Pulmonary artery endothelial cell (primary cell): ENCODE measurements at places on chromosomes 11 and 22.

- DNase-seq = no peak
Observed at GRCh38 chr11:77871855-77872254, 50.9 kb downstream of the AAMDC start.

GRCh38 chr11:118201966-118202365 is 22.8 kb downstream of the JAML start:
- no peak for DNase-seq

GRCh38 chr11:6402561-6402981 is 12.3 kb downstream of the SMPD1 start:
- DNase-seq = no peak

DNA sequence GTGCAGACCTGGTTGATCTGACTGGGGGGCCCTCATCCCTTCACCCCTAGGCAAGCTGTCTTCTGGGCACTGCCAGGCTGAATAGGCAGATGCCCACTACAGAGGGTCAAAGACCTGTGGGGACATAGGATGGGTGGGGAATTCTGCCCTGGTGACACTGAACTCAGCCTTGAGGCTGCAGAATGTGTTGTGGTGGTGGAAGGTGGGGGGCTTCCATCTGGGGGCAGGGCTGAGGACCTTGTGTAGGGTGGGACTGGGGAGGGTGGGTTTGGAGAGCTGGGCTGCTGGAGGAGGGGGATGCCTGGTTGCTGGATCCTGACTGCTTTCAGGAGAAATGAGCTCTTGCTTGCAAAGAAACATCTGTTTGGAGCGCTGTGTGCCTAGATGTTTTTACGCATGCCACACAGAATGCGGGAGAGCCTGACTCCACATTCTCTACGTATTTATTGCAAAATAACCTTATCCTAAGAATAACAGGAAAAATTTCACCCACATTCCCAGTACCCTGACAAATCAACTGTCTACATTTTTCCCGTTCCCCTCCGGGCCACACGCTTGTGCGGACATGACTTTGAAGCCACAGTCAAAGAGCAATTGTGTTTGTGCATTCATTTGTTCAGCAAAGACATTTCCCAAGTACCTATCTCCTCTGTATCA is 18.3 kb downstream of the SMIM38 start:
- DNase-seq = no peak

DNA sequence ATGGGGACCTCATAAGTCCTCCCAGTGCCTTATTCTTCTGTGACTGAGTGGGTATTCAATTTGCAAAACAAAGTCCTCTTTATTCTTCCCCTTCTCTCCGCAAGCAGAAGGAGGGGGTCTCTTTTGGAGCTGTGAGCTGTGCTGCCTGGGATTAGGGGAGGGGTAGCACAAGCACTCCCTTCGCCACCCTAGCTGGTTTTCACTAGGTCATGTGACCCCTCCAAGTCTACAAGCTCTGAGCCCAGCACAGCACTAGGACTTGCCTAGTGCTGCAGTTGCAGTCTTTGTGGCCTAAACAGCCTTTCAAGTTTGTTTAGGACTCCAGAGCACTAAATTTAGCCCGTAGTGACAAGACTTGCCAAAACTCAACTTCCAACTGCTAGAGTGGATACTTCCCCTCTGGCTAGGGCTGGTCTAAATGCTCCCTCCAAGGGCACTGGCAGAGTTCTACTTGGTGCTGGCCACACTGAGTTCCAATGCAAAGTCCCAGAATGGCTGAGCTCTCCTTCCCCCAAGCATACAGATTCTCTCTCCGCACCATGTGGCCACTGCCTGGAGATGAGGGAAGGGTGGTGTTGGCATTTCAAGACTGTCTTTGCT is 25.4 kb downstream of the TAF1D start:
- DNase-seq = no peak

DNA sequence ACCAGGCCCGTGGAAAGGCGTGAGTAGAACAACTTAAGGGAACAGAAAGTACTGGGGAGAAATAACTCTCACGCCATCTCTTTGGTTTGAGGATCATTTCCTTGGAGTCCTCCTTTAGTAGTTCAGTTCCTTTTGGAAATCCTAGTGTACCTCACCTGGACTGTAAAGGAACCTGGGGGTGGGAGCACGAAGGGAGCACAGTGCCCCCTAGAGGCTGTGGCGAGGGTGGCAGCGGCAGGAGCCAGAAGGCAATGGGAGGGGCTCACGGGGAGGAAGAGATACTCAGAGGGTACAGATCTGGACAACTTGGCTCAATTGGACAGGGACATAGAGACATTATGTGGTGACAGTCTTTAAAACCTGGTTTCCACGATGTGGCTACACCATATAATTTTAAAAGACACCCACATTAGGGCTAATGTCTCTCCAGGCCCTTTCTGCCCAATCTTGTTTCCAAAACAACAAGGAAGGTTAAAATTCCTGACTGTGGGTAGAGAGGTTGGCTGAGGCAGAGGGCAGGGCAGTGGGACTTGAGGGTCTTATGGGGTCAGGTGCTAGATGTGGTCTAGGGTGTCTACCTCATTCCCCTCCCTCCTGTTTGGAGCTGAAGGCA is 87.0 kb downstream of the CSNK2A3 start:
- no peak for DNase-seq

DNA sequence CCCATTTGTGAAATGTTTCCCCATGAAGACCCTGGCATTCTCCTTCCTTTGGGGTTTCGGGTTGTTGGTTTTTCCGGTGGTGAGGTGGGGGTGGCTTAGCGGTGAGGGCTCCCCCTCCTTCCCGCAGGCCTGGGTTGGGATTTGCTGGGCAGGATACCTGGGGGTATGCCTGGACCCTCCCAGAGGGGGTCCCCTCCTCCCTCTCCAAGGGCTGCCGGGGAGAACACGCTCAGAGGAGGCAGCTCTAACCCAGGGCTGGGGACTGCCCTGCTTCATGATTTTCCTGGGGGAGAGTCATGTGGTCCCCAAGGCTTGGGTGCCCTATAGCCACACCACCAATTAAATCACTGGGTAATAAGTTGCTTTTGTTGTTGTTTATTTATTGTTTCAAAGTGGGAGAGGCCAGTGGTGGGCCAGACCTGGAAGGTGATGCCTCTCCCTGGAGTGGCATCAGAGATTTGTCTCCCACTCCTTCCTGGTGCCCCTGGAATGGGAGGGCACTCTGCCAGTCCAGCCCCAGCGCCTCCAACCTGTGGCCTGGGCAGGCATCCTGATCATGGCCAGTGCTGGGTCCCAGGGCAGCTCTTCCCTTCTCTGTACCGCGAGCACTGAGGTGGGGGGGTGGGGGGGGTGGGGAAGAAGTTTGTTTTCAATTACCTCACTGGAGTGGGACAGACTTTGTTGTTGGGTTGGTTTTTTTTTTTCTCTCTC is 1.3 kb upstream of the CLCF1 start:
- no peak for DNase-seq

- DNase-seq = peak; percentile 24
Observed at GRCh38 chr22:28019881-28020861, 101.1 kb upstream of the PITPNB start.

GRCh38 chr11:10317776-10318526 is 13.1 kb downstream of the ADM start:
- no peak for DNase-seq

- no peak for DNase-seq
Observed at GRCh38 chr22:32517488-32517887, 42.9 kb downstream of the FBXO7 start.

- DNase-seq = peak; percentile 29
Observed at GRCh38 chr22:27416511-27417420, 384.8 kb downstream of the MN1 start.

GRCh38 chr11:72348250-72348649 is 86.1 kb downstream of the CLPB start:
- no peak for DNase-seq

- no peak for DNase-seq
Observed at GRCh38 chr11:119207415-119207960, 1.3 kb downstream of the CBL start.

DNA sequence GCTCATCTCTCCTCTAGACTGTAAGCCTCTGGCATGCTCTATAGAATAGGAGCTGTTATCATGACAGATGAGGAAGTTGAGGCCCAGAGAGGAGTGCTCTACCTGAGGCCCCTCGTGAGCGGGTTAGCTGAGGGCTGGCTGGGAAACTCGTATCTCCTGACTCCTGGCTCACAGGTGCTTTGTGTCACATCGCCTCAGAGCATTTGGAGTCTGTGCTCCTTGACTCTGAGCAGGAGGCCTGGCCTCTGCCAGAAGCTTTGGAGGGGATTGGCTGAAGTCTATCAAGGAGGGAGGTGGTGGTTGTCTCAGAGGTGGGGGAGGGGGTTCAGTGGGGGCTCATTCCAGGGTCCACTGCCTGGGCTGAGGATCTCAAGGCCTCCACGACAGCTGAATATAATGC is 7.4 kb downstream of the KCNC1 start:
- no peak for DNase-seq

DNA sequence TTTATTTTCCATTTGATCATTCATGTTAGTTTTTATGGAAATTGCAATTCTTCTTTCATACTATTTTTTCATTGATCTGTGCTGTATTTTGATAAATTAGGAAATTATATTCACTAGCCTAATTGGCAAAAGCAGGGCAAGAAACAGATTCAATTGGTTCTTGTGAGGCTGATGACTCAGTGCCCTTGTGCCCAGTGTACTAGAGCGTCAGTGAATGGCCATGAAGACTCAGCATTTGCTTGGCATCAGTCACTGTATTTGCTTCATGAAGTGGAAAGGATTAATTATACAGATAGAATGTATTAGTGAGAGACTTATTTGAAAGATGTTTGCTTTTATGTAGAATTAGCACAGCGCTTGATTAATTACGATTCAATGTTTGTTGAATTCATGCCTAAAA is 31.8 kb downstream of the MRGPRX1 start:
- DNase-seq = no peak

GRCh38 chr11:10551845-10552352 is 10.9 kb upstream of the RNF141 start:
- no peak for DNase-seq

DNA sequence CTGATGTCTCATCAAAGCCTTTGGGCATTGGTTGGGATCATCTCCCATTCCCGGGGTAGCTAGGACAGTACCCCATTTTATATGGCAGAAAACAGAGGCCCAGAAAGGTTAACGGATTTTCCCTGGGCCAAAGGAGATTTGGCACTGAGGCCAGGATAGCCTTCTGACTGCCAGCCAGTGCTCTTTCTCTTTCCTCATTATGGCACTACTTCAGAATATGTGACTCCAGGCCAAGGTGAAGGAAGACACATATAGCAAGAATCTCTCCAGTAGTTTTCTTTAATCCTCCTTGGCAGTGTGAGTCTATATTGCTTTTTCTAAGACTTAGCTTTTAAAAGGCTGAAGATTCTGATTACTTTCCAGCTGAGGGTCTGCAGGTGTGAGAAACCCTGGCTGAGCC is 94.8 kb upstream of the AMOTL1 start:
- no peak for DNase-seq

GRCh38 chr11:104776501-104777170 is 121.6 kb downstream of the CASP12 start:
- no peak for DNase-seq

DNA sequence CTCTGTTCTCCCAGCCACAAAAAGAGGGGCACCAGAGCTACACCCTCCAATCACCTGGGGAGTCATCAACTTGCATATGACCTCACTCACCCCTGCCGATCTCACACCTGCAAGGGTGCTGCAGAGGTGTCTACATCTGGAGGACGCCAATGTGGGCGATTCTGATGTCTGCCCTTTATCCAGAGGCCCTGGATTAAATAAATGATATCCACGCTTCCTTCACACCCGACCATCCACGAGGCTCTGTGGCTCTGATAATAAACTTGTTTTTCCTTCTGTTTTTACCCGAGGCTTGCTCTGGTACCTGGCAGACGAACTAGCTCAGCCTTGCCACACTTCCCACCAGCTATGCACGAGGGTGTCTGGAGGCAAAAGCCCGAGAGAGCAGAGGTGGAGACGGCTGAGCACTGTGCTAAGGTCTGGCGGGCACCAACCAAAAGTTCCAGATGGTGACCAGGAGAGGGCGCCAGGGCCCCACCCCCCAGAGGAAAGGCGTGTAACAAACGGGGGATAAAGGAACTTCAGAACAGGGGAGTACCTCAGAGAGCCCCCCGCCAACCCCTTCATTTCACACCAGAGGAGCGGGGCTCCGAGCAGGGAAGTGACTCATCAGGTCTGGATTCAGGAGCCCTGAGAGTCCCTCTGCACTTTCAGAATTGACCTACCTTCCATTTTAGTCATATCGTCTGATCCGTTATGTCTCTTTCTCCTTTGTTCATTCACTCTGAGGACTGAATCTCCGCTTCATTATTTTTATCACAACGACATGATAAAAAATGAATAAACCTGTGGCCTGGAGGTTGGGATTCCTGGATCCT is 13.5 kb downstream of the SCN3B start:
- no peak for DNase-seq

- no peak for DNase-seq
Observed at GRCh38 chr22:39529487-39529851, 3.1 kb downstream of the RPS19BP1 start.

- no peak for DNase-seq
Observed at GRCh38 chr22:27108425-27109114, 451.2 kb downstream of the MIAT start.

DNA sequence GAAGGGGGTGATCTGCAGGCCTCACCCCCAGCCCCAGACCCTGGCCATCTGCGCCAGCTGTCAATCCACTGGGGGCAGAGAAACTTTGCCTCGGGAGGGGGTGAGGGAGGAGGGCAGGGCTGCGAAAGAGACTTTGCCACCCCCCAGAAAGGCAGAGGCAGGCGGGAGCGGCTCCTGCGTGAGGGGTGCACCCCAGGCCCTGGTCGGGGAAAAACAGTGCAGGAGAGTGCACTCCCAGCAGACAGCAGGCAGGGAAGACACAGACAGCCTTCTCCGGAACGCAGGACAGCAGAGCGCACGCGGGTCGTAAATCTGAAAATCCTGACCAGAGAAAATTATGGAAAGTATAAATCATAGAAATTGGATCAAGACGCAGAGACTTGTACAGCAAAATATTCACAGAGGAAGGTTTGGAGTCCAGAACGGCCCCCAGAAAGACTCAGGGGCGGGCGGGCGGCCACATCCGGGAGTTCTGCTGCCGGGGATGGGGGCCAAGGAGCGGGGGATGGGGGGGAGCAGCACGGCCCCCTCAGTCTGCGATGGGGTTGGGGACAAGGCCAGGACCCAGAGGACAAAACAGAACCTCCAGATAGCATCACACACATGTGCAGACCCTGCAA is 8.0 kb upstream of the MRPL23 start:
- no peak for DNase-seq

DNA sequence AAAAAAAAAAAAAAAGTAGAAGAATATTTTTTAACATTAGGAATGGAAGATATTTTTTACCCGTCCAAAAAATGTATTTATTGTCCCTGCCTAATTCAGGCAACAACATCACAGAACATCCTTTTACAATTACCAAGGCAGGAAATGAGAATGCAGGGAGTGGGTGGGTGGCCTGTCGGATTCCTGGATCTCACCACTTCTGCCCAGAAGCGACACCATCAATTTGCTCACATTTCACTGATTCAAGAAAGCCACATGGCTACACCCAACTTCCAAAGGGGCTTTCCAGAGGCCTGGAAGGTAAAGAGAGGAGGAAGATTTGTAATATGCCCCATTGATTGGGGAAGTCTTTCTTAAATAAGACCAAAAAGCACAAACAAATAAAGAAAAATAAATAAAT is 93.8 kb upstream of the CLPB start:
- DNase-seq = no peak

DNA sequence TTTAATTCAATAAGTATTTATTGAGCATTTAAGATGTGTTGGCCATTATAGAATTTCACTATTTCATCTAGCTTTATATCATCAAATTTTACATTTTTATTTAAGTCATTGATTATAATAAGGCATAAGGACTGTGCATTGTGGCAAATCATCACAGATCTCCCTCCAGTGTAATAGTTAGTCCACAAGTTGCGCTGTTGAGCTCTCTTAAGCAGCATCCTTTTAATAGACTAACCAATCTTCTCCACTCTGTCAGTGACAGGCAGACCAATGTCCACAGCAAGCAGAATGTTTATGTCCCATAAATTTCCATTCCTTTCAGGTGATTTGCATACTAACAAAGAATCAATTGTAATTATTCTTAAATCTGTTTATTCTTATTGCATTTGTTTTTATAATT is 595.3 kb upstream of the CCDC90B start:
- DNase-seq = no peak
